Karpas-422 (cell line): ENCODE measurements at places on chromosomes 16 and 17.
A peak's percentile ranks its signal among the peaks of the same experiment; 100 is the strongest.

DNA sequence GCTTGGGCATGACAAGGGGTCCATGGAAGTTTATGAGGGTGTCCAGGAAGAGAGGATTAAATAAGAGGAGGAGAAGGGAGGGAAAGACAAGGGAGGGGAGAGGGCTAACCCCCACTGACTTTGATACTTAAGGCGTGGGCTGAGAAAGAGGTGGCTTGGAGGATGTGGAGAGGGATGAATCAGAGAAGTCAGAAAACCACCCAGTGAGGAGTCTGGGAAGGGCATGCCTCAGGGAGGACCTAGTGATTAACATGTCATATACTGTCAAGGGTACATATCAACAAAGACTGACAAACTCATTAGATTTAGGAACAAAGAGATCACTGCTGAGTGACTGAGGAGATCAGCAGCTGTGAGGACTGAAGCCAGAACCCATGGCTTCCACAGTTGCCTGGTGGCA lies 145.4 kb downstream of the IRX5 start:
- no peaks in the 10 kb centered on the region for H3K36me3 ChIP-seq
- no peak overlapping the region for H3K4me3 ChIP-seq
- no peaks in the 10 kb centered on the region for H3K27me3 ChIP-seq
- H3K27ac ChIP-seq = no peak overlapping the region

- no peak overlapping the region for H3K4me3 ChIP-seq
- peaks cover 39% of the 10 kb centered on the region for H3K4me1 ChIP-seq
- no peaks in the 10 kb centered on the region for H3K36me3 ChIP-seq
- DNase-seq = no peak
These were observed 199.8 kb upstream of the CHMP6 start for GRCh38 chr17:80791758-80792284.

DNA sequence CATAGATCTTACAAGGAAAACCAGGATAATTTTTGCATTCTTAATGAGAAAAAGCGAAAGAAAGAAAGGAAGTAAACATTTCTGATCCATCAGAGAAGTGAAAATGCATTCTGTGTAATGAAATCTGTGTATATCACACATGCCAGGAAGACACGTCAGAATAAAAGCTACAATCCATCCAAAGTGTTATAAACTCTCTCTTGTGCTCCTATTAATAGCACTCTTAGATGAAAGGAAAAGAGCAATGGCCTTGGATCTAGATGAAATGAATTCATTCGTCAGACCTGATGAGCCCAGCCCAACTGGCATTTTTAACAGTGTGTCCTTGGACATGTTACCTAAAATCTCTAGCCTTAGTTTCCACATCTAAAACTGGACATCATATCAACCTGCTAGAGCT lies 885.5 kb downstream of the CDH11 start:
- no peaks in the 10 kb centered on the region for H3K36me3 ChIP-seq
- H3K27me3 ChIP-seq = no peaks in the 10 kb centered on the region
- DNase-seq = no peak
- no peak overlapping the region for H3K27ac ChIP-seq
- H3K4me1 ChIP-seq = peaks cover 54% of the 10 kb centered on the region

GRCh38 chr16:69563605-69564580 lies 1.9 kb upstream of the NFAT5 start:
- H3K4me3 ChIP-seq = peak overlapping the region; percentile 98
- H3K4me1 ChIP-seq = peaks cover 32% of the 10 kb centered on the region
- no peaks in the 10 kb centered on the region for H3K36me3 ChIP-seq
- DNase-seq = peak; percentile 87
- H3K27ac ChIP-seq = peak overlapping the region; percentile 66; the same call in 1 of the 2 replicates
- H3K27me3 ChIP-seq = no peaks in the 10 kb centered on the region

DNA sequence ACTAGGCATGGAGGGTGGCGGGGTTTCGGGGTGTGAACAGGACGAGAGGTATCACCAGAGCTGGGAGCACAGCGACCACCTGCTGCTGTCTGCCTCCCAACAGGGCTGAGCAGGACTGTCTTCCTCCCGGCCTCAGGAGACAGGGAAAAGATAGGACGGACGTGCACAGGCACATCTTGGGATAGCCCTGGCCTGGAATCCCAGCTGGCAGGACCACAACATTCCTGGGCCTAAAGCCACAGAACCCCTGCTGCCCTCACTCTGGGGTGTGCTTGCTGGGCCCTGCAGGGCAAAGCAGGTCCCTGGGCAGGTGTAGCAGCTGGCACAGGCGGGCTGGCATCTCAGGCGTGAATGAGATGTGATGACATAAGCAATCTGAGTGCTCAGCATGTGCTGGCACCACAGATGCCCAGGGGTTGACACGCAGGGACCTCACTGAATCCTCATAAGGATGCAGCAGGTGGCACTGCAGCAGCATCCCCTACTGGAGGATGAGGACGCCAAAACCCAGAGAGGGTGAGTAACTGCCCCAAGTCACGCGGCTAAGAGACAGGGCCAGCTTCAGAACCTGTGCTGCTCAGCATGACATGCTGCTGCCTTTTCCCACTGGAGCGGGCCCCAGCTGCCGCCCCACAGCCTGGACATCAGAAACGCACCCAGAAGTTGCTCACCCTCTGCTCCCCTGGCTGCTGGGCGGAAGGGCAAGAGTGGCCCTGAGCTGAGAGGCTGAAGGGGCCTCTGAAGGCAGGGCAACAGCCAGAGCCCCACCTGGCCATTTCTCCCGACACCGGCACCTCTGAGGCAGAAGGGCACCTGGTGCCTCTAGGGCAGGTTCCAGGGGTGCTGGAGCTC lies 7.1 kb downstream of the CORO7 start:
- H3K4me1 ChIP-seq = peaks cover 8% of the 10 kb centered on the region
- H3K27me3 ChIP-seq = no peaks in the 10 kb centered on the region
- DNase-seq = peak; percentile 58
- H3K4me3 ChIP-seq = no peak overlapping the region
- H3K27ac ChIP-seq = no peak overlapping the region

DNA sequence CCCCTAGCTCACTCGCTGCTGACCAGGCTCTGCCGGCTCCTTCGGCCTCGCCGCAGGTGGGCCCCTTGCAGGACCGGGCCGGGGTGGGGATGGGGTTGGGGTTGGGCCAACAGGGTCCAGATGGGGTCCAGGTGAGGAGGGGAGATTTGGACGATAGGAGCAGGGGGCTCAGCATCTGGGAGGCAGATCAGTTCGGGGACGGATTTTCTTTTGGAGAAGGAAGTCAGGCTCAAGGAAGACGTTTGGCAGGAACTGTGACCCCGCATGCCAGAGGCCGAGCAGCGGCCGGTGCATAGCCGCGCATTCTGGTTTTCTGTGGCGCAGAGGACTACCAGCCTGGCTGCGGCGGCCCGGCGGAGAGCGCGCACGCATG lies 845 bp upstream of the ALDOA start:
- H3K27me3 ChIP-seq = no peaks in the 10 kb centered on the region
- peak overlapping the region; percentile 95 for H3K27ac ChIP-seq

DNA sequence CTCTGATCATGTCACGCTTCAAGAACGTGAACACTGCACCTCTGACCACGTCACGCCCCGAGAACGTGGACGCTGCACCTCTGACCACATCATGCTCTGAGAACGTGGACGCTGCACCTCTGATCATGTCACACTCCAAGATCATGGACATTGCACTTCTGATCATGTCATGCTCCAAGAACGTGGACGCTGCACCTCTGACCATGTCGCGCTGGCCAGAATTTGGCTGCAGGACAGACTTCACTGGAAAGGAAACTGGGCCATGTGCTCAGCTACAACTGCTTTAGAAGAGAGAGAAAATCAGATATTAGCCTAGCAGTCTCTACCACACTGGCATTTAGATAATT lies 182.7 kb downstream of the RPTOR start:
- no peaks in the 10 kb centered on the region for H3K36me3 ChIP-seq
- peaks cover 62% of the 10 kb centered on the region for H3K4me1 ChIP-seq
- H3K27ac ChIP-seq = no peak overlapping the region
- no peak overlapping the region for H3K4me3 ChIP-seq
- peak; percentile 43 for DNase-seq

DNA sequence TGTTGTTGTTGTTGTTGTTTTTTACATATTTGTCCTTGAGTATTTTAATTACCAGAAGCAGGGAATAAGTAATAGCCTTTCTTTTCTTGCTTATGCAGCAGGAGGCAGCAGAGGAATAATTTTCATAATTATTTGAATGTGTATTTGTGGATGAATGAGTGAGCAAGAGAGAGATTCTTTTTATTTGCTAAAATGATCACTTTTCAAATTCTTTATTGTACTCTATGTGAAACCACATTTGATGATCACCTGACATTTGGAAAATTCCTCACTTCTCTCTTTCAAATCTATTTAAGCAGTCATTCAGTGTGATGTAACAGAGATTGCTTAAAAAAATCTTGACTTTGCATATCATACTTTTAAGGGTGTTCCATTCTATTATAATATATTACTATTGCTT lies 223.6 kb downstream of the BCAS3 start:
- H3K4me1 ChIP-seq = no peaks in the 10 kb centered on the region
- no peaks in the 10 kb centered on the region for H3K36me3 ChIP-seq
- no peak overlapping the region for H3K27ac ChIP-seq
- H3K4me3 ChIP-seq = no peak overlapping the region
- no peak for DNase-seq

GRCh38 chr17:59221159-59221847 lies 992 bp downstream of the GDPD1 start:
- H3K27me3 ChIP-seq = no peaks in the 10 kb centered on the region
- peaks cover 13% of the 10 kb centered on the region for H3K4me1 ChIP-seq
- H3K36me3 ChIP-seq = no peaks in the 10 kb centered on the region
- peak; percentile 14 for DNase-seq

DNA sequence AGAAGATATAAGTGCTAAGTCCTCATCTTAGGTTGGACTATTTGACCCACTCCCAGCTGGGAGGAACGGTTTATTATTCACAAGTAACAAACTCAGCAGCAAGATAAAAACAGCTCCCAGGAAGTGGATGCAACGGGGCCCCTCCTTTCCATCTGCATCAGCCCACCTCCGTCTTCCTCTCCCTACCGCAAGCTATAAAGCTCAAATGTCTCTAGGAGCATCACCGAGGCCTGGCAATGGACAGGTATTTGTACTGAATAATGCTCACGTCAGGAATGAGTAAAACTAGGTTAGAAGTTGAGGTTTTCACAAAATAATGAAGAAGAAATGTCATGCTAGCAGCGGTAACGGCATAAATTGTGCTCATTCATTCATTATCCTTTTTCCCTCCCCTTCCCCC lies 408.7 kb upstream of the PSMD7 start:
- DNase-seq = no peak
- no peak overlapping the region for H3K27ac ChIP-seq
- H3K36me3 ChIP-seq = no peaks in the 10 kb centered on the region
- H3K4me3 ChIP-seq = no peak overlapping the region
- H3K27me3 ChIP-seq = 0 out of 2 replicates have a peak, but pooled peaks cover 2% of the 10 kb centered on the region

DNA sequence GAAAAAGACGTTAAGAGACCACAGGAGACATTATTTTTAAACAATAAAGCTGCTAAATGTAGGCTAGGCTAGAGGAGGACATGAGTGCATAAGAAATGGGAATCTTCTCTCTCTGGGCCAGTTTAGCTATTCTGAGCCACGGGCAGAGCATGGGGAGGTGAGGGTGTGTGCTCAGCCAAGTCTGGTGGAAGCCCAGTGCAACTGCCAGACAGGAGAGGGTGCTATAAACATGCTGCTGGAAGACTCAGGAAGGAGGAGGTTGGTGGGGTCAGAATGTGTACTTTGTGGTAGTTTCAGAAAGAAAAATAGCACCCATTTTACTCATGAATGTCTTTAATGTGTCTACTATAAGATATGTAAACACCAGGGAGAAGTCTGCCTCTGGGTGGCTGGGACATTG lies 5.9 kb upstream of the SDK2 start:
- H3K36me3 ChIP-seq = no peaks in the 10 kb centered on the region
- no peaks in the 10 kb centered on the region for H3K4me1 ChIP-seq
- H3K27ac ChIP-seq = no peak overlapping the region
- H3K27me3 ChIP-seq = 0 out of 2 replicates have a peak, but pooled peaks cover 3% of the 10 kb centered on the region
